ENCODE measurements at places on chromosomes 11 and 22.

GRCh38 chr22:19799322-19800190 is 39.0 kb downstream of the TBX1 start:
- peak; percentile 61 for DNase-seq

DNA sequence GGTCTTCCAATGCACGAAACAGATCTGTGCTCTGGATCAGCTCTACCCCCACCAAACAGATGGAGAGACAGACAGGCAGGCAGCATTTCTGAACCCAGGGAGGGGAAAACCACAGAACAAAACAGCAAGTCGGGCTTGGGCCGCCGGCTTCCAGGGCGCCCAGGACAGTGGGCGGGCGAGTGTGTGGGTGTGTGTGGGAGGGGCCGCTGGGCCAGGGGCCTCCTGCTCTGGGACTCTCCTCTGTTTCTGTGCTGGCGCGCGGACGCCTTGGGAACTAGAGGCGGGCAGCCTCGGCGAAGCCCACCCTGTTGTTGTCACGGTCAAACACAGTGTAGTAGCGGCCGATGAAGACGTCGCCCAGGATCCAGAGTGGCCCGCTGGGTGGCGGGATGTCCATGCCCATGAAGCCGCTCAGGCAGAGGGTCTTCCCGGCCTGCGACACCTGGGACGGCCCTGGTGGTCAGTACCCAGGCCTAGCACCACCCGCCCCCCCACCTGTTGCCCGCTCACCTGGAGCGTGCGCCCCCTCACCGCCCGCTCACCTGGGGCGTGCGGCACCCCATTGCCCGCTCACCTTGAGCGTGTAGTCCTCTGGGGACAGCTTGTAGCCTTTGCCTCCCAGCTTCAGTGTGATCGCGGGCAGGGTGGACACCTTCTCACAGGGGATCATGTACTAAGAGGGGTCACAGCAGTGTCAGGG is 3.0 kb upstream of the IFITM10 start:
- DNase-seq, result no peak

- no peak for DNase-seq
Observed at GRCh38 chr11:71948314-71949027, 19.6 kb downstream of the RNF121 start.

DNA sequence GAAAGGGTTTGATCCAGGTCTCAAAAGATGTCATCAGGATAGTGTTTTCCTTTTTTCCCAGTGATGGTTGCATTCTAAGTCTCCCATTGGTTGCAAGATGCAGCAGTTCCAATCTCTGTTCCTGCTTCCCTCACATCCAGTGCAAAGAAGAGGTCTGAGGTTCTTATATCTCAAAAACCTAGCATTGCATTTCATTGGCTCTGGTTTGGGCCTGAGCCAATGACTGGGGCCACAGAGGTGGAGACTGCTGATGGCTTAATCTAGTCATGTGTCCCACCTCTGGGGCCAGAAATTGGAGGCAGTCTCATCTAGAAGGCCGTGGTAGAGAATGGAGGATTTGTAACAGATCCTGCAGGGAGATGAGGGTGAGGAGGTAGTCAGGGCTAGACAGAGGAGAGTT is 13.2 kb upstream of the MICAL2 start:
- no peak for DNase-seq

DNA sequence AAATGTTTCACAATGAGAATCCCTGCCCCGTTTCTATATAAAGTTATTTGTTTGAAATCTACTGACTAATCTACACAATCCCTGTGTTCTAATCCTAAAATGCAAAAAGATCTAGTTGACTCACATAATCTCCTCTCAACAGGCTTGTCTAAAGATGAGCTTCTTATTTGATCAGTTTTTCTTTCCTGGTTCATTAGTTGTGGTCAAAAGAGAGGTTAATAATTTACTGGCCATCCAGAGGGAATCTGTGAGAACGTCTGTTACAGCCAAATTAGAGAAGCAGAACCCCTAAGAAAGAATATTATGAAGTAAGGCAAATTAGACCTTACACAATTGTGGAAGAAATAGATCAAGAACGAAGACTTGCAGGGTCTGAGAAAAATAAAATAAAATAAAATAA is 173.7 kb upstream of the ANO3 start:
- DNase-seq, result no peak

DNA sequence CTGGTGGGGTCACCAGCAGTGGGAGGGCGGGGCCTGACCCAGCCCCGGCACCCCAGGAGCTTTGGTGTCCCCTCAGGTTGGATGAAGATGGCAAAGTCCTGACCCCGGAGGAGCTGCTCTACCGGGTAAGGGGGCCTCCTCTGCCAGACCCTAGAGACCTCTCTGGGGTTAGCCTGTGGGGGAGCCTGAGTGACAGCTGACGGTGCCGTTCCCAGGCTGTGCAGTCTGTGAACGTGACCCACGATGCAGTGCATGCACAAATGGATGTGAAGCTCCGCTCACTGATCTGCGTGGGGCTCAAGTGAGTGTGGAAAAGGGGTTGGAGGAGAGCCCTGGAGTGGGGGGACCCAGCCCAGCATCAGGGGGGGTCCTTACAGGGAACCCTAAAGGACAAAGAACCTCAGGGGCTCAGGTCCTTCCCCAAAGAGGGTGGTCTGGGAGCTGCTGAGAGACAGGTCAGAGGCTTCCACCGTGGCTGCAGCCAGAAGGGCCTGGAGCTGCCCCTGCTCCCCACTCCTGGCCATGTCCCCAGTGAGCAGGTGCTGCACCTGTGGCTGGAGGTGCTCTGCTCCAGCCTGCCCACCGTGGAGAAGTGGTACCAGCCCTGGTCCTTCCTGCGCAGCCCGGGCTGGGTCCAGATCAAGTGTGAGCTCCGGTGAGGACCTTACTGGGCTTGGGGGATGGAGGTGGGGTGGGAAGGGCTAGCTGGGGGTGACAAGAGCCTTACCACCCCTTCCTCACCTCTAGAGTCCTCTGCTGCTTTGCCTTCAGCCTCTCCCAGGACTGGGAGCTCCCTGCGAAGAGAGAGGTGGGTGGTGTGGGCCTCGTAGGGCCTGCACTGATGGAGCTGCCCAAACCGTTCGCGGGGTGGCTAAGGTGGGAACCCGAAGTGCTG is 38.6 kb downstream of the SGSM3 start:
- no peak for DNase-seq

DNA sequence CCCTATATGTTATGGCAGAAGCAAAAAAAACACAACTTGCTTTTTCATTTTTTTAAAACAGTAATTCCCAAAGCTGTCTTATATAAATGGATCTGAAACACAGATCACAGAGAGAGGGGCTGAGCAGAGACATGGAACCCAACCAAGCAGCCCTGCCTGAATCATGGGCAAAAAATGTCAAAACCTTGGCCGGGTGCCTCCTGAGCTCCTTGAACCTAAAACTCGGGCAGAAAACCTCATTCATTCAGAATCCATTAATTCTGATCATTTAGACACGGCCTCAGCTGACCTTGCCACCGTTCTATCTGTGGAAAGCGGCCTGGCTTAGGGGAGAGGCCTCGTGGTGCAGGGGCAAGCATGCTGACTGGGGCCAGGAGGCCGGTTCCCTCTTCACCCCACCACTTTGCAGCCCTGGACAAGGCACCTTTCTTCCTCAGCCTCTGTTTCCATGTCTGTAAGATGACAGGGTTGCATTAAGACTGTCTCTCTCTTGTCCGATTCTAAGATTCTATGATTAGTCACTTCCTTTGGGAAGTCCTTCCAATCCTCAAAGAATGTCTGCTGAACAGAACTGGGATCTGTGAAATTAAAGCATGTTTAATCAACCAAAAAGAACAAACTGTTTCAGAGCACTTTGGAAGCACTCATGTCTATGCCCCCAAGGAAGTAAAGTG is 26.0 kb downstream of the TENM4 start:
- no peak for DNase-seq

GRCh38 chr11:118304568-118305248 is at the start of gene CD3E:
CD3E (plus strand) TSS chr11:118304730; CDS start chr11:118304953, 223 bp downstream.
- DNase-seq, result no peak

- DNase-seq, result no peak
Observed at GRCh38 chr22:17384612-17385330, 15.5 kb downstream of the CECR2 start.

DNA sequence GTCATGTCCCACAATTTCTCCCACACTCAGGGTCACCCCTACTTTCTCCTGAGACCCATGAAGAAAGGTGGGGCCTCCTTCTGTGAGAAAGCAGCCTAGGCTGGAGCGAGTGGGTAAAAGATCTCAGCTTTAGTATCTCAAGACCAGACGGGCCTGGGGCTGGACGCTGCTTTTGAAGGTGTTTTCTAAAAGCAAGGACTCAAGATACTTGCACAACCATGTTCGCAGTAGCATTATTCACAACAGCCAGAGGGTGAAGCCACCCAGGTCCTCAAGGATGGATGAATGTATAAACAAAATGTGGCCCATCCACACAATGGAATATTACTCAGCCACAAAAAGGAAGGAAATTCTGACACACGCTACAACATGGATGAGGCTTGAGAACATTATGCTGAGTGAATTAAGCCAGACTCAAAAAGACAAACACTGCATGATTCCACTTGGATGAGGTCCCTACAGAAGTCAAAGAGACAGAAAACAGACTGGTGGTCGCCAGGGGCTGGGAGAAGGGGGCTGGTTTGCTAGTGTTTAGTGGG is 10.6 kb downstream of the SHANK2 start:
- DNase-seq, result no peak

GRCh38 chr11:125407046-125407445 is 89.0 kb downstream of the FEZ1 start:
- DNase-seq, result no peak

DNA sequence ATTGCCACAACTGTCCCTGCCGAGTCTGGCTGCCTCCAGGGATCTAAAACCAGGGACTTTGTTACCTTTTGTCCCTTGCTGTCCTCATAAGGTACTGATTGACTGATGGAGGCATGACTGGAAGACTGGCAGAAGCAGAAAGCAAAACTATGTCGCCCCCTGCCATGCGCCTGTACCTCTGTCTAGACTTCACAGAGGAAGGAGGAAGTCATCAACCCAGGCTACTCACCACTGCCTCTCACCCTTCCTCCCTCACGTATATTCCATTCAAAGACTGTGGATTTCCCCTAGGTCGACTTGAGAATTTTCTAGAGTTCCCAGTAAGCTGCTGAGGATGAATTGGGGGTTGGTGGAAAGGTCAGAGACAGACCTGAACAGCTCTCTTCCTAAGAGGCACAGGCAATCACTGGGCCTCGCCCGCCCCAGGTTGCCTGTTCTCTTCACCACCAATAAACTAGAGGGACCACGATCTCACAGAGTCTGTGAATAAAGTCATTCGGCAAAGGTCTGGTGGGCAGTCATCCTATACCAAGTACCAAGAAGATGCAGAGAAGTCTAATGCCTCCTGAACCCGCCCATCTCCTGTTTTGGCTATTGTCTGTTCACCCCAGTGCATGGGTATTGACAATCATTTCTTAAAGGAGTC is 27.5 kb upstream of the CHST1 start:
- DNase-seq, result no peak

DNA sequence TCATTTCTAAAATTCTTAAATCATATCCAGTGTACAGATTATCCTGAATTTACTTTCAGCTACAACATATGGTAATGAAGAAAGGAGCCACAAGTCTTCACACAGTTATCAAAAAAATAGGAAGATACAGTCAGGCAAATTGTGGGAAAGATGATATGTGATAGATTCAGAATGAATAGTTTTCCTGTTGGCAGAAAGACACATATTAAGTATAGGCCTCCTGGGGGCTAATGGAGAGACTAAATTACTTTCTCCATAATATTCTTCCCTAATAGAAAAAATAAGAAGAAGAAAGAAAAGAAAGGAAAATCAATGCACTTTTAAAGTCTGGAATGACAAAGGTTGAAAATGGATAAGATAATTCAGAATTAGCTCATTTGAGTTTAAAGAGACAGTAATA is 2073.5 kb downstream of the LRRC4C start:
- DNase-seq, result no peak

GRCh38 chr11:58524232-58525036 is 16.5 kb upstream of the OR5B21 start:
- peak; percentile 78 for DNase-seq

GRCh38 chr11:61514050-61514917 is 5.7 kb downstream of the LRRC10B start:
- no peak for DNase-seq

- peak; percentile 61 for DNase-seq
Observed at GRCh38 chr11:17601256-17601671, 54.2 kb downstream of the OTOG start.

DNA sequence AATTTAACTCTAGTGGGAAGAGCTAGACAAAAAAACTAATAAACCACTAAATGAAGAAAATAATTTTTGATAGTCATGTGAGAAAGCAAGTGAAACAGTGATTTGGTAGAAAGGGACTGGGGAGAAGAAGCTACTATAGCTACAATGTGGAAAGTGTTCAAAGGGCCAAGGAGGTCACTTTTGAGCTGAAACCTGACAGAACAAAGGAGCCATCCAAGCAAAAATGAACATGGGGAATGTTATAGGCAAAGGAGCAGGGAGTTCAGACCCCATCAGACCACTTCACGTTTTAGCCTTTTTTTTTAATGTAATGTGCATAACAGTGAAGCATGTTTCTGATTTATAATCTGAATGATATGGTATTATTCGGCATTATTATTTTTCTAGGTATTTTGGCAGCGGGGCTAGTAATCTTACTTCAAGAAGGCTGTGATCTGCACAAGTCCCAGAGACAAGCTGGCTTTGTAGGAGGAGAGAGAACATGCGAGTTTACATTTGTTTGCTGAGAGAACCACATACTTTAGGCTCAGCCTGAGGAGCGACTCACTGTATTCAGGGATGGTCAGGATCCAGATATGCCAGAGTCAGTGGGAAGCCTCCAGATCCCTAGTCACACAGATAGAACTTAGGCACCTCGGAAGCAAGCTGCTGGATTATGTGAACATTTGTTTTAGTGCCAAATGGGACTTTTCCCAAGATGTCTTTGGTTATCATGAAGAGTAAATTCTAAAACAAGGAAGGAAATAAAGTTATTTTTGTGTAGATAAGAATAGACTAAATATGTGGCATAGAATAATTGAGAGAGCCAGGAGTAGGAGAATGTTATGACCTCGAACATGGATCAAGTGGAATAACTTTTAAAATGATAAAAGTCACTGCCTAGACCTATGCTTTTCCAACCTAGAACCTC is 118.6 kb downstream of the TRIM44 start:
- no peak for DNase-seq

GRCh38 chr22:27801616-27802345 is at the start of gene MN1:
MN1 (minus strand) TSS chr22:27801756; CDS start chr22:27800543, 1,213 bp downstream.
- DNase-seq, result peak; percentile 90

GRCh38 chr11:44005063-44005701 is 42.6 kb upstream of the ACCSL start:
- peak; percentile 63 for DNase-seq

DNA sequence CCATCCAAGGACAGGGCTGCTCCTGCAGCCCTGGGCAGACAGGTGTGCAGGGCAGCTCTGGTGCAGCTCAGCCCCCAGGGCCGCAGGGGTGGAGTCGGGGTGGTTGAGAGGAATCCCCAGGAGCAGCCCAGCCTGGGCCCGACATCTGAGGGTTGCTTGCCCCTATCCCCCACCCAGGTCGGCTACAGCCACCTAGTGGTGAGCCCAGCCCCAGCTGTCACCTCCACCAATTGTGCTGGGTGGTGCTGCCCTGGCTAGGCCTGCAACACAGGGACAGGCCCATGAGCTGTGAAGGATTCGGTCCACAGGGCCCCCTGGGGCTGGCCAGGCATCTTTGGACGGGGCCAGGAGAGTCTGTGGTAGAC is 29.6 kb downstream of the RTN4R start:
- peak; percentile 76 for DNase-seq

- DNase-seq, result no peak
Observed at GRCh38 chr11:68934321-68934645, 30.6 kb downstream of the IGHMBP2 start.

- DNase-seq, result peak; percentile 9
Observed at GRCh38 chr11:116169776-116170175, 603.0 kb downstream of the BUD13 start.

GRCh38 chr11:45860764-45861510 is 13.7 kb downstream of the CRY2 start:
- DNase-seq, result no peak
